D721Med (cell line): ENCODE measurements at places on chromosomes 5 and 9.

GRCh38 chr9:137406876-137407589, 15.9 kb downstream of the EXD3 start:
- DNase-seq, result no peak

DNA sequence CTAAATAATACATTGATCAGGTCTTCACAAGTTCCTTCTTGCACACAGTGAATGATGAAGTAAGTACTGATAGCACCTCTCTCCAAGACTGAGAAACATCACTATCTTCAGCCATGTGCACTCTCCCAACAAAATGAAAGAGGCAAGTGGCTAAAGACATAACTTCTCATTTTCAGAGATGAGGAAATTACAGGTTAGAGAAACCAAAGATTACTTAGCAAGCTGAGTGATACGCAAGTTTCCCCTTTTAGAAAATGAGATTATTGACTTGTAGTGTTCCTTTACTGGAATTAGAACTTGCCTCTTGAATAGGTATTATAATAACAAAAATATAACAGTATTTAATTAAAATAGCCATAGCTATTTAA, 21.6 kb downstream of the CEMIP2 start:
- no peak for DNase-seq

DNA sequence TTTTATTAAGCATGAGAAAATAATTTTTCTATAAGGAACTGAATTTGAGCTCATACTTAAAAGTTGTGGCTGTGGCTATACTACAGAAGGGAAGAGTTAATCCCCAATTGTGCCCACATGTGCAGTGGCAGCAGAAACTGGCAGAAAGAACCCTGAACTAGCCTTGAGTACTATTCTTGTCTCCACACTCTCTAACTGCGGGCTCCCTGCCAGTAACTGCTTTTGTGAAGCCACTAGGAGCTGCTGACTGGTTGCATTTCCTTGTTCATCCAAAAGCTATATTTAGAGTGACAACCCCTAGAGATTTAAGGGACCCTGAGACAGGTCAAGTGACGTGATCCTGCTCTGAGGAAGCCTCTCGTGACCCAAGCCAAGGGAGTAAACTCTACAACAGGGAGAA, 238.6 kb downstream of the ELAVL2 start:
- no peak for DNase-seq

- no peak for DNase-seq
Measured at GRCh38 chr5:167767795-167768194, 523.6 kb upstream of the WWC1 start.

DNA sequence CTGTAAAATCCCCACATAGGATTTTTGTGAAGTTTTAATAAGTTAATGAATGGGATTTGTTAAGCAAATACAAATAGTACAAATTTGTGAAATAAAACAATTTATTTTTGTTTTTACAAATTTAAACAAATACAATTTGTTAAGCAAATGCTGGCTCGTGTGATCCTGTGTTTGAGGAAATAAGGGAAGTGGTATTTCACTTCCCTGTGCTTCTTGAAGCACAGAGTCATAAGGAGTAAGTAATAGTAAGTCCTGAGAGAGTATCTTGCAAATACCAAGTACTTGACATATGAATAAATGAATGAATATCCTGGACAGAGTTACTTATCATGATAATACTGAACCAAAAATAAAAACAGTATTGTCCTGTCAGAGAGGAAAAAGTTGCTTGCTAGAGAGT, 9.1 kb downstream of the SMIM3 start:
- DNase-seq, result no peak

GRCh38 chr5:75044406-75044805, 8.0 kb downstream of the GCNT4 start:
- no peak for DNase-seq

DNA sequence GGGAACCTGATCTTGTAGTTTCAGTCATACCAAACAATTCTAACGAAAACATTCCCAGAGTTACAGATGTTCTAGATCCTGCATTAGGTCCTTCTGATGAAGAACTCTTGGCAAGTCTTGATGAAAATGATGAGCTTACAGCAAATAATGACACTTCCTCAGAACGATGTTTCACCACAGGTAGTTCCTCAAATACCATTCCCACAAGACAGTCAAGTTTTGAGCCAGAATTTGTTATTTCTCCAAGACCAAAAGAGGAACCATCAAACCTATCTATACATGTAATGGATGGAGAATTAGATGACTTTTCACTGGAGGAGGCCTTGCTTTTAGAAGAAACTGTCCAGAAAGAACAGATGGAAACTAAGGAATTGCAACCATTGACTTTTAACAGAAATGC, 21.0 kb downstream of the RMI1 start:
- no peak for DNase-seq

DNA sequence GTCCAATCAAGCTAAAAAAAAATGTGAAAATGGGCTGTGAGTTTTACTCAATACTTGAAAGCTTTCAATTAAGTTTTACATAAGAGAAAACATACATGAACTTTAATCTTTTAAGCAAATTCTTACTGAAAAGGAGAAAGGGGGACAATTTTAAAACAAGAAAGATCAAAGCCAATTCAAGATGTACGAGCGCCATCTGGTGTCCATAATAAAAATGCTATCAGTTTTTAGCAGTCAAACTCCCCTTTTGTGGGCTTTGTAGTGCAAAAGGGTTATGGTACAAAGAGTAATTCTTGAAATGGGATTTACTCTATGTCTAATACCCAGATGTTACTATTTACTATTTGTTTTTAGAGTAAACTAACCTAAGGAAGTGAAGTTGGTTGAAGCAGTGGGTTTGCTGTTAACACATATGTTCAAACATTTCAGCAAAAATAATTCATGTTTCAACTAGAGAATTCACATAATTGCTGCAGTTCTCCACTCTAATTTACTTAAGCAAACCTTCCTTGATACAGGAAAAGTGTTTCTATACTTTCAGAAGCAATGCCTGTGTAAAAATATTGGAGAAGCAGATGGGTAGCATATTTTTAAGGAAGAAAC, 228.2 kb upstream of the TYRP1 start:
- DNase-seq, result no peak

DNA sequence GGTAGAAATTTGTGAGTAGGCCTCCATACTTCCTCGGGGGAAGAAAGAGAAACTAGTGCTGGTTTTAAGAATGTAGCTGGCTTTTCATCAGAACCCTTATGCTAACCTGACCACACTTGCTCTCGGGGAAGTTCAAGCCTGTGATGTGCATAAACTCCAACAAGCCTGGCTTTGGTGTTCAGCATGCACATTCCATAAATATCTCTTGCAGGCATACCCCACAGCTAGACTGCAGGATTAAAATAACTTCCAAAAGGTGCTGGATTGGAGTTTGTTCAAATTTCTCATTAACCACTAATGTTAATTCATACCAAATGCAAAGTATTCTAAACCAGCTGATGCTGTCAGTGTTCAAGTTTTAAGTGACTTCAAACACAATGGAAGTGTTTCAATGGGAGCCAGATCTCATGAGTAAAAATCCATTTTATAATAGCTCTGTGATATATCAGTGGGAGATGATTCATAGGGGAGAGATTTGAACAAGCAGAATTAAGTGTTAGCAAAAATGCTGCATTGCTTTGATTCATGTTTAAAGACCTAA, 79.4 kb downstream of the NPR3 start:
- no peak for DNase-seq

GRCh38 chr9:125477089-125477544, 215.5 kb downstream of the GAPVD1 start:
- no peak for DNase-seq

GRCh38 chr5:155057626-155058025, 44.1 kb downstream of the KIF4B start:
- no peak for DNase-seq

- no peak for DNase-seq
Measured at GRCh38 chr5:52073993-52074689, 690.9 kb downstream of the ISL1 start.

GRCh38 chr9:133103183-133103986, 17.7 kb downstream of the RALGDS start:
- no peak for DNase-seq

GRCh38 chr9:77507212-77507961, 140.7 kb downstream of the GNA14 start:
- no peak for DNase-seq

DNA sequence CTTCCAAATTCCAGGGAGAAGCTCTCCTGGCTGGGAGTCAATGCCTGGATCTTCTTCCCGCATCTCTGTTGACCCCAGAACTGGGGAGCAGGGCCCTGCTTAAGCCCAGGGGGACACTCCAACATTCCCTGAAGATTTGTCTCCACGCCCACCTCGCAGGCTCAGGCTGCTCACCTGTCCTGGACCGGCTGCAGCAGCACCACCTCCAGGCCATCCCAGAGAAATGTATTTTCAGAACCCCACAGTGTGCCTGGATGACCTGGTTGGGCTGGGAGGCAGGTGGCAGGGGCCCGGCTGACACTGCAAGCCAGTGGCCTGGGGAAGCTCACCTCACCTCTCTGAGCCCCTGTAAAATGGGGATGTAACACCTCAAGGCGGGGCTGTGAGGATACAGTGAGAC, 27.1 kb upstream of the ZBTB43 start:
- DNase-seq, result no peak

DNA sequence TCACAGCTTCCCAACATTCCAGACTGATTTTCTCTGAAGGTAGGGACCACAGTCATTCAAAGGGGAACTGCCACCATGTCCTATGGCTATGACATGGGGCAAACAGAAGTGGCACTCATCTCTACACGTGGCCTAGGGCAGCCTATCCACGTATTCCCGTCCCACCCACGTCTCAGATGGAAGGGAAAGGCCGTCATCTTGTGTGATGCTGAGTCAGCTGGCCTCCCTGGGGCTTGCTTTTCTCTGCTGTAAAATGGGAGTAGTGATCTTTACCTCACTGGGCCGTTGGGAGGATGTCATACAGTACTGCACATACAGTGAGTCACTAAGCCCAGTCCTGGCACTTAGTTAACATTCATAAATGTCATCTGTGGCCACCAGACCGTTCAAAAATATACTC, 72.3 kb downstream of the RAPGEF1 start:
- DNase-seq, result no peak

GRCh38 chr5:154203798-154204578, 13.5 kb downstream of the GALNT10 start:
- DNase-seq, result no peak

DNA sequence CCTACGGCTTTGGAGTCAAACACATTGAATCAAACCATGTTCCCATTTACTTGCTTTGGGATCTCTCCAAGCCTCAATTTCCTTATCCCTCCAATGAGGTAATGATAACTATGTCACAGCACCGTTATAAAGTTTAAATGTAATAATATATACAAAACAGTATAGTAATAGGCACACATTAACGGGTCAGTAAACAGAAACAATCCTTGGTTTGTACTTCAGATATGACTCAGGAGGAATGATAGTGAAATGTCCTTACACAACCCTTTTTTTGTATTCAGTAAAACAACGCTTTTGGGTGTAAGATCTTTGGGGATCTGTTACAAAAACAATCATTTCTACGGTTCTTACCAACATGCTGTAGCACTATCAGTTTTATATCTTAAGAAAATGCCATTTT, 178.5 kb upstream of the GNA14 start:
- no peak for DNase-seq

DNA sequence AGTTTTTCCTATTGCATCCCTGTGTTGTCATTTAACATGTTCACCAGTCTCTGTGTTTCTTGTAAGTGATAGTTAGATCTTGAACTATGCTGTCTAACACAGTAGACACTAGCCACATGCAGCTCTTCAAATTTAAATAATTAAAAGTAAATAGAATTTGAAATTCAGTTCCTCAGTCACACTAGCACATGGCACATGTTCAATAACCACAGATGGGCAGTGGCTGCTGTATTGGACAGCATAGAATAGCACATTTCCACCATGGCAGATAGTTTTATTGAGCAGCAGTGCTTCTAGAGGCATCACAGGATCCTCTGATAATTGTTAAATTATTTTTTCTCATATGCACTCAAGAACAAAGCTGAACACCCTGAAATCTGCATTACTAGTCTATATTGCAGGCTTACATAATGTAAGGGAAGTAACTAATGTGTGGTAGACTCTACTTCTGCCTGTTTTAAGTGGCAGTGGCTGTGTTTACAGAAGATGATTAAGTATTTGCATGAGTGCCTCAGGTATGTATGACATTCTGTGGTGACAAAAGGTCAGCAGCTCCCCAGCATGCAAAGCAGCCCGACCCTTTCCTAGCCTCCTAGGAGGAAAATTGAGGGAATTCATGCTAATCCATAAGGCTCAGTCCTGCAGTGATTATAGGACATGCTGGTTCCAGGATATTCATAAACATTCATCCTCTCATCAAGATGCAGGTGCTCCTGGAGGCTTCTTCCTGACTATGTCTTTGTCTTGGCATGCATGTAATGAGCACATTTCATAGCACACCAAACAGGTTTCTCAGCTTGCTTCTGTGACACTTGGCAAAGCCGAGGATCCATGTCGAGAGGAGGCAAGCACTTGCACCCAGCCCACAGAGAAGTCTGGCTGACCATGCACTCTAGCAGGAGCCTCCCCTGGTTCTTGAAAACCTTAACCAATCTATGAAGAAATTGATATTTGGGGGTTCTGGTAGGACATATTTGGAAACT, 45.5 kb downstream of the SH3RF2 start:
- no peak for DNase-seq

DNA sequence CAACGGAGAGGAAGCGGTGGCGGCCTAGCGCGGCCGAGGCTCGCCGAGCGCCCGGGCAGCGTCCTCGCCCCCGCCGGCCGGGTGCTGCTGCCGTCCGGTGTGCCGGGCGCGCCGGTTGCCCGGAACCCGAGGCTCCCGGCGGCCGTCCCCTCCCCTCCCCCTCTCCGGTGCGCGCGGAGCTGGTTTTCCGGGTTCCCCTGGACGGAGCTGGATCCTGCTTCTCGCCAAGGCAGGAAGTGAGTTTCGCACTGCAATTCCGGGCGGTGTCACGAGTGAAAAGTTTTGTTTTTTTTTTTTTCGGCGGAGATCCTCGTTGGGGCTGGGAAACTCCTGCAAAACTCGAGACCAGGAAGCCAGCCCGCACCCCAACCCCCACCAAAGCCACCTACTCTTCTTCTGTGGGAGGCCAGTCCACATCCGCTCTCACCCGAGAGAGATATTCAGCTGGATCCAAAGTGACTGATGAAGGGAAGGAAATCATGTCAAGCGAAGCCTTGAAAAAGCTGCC, at the start of gene ERBIN:
Gene ERBIN, plus strand, starts transcription at position 300 of the 508 bp plus-strand sequence. CDS start 66,144 bp downstream, outside the sequence.
- no peak for DNase-seq

- no peak for DNase-seq
Measured at GRCh38 chr9:21579247-21579671, 97.1 kb upstream of the IFNE start.

GRCh38 chr9:121924700-121925099, 168.4 kb downstream of the TTLL11 start:
- no peak for DNase-seq
